ENCODE measurements at places on chromosomes 4 and X.

DNA sequence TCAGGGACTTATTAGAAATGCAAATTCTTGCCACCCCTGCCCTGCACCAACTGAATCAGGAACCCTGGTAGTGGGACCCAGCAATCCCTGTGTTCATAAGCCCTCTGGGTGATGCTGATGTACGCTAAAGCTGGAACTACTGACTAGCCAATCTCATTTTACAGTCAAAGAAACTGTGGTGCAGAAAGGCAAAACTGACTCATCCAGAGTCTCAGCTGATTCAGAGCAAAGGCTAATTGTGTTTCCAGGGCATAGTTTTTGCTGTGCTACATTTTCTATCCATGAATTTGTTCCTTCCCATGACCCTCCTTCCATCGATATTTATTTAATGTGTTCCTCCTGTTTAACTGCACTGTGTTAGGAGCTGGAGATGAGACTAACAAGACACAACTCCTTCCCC, 207.5 kb downstream of the REPS2 start:
- no peak for DNase-seq

DNA sequence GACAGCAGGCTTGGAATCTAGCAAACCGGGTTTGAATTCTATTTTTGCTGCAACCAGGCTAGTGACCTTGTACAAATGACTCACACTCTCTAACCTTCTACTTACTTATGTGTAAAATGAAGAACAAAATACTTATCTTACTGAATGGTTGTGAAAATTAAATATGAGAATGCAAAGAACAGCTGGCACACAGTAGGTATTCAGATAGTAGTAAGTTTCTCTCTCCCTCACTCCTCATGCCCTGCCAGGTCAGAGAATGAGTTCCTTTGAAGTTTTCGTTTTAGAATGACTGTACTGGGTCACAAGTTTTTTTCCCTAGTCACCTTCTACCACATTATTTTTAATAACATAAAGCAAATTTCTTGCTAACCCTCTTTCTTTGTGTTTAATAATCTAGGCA, 33.0 kb downstream of the CISD2 start:
- no peak for DNase-seq

DNA sequence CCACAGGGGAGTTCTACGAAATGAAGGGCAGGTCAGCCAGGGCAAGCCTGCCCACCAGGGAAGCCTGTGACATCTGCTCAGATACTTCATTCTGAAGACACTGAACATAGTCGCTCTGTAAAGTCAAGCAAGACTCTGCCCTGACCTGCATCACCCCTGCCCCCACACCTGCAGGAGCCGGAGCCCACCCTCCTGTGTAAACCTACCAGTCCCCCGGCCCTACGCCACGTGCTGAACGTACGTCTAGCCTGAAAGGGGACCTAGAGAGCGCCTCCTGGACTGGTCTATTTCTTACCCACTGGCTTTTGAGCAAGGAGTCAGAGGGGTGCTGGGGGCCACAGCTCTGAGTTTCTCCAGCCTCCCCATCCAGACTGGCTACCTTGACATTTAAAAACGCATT, 11.6 kb downstream of the CCNQ start:
- DNase-seq: no peak

DNA sequence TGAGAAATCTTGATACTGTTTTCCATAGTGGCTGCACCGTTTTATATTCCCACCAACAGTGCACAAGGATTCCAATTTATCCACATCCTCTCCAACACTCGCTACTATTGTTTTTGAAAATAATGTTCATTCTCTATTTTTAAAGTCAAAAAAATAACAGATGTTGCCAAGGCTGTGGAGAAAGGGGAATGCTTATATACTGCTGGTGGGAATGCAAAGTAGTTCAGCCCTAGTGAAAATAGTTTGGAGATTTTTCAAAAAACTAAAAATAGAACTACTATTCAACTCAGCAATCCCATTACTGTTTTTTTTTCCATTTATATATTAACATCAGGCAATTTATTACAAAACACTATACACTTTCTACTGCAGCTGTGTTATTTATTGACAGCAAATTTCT, 208.7 kb downstream of the CBLL2 start:
- no peak for DNase-seq

- DNase-seq: no peak
These were observed 49.6 kb downstream of the SMAD1 start for GRCh38 chr4:145531223-145531622.

DNA sequence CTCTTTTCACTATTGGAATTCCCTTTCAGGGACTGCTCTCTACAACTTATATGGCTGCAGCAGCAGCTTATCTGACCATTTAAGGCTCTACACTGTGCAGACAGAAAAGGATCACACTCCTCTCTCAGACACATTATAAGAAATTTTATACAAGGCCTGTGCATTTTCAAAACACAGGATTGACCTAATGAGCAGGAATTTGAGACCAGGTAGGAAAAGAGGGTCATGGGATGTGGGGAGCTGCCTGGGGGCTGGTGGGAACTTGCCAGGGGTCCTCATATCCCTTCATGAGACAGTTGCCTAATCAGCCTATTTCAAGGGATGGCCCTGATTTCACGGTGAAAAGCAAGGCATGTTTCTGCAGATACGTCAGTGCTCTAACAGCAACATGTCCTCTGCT, 77.1 kb downstream of the SORBS2 start:
- DNase-seq: no peak

- no peak for DNase-seq
These were observed 152.2 kb downstream of the GRID2 start for GRCh38 chr4:92455951-92456350.

DNA sequence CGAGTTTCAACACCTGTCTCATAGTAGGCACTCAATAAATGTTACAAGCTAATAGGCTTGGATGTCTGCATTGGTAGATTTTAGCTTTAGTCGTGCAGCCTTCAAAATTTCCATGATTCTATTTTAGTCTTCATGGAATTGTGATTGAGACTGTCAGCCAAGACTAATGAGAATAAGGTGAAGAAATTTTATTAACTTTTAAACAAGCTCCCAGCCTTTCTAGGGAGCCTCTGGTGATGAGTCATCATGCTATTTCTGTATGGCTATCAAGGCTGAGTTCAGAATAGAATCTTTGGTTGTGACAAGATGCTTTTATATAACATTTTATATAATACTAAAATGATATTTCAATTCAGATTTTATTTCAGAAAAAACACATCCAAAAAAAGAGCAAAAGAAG, 685.8 kb downstream of the GABRG1 start:
- DNase-seq: no peak

GRCh38 chr4:31089815-31090214, 369.6 kb downstream of the PCDH7 start:
- peak; percentile 46 for DNase-seq

- peak; percentile 84 for DNase-seq
These were observed 173.0 kb upstream of the PCDH18 start for GRCh38 chr4:137705171-137705783.

DNA sequence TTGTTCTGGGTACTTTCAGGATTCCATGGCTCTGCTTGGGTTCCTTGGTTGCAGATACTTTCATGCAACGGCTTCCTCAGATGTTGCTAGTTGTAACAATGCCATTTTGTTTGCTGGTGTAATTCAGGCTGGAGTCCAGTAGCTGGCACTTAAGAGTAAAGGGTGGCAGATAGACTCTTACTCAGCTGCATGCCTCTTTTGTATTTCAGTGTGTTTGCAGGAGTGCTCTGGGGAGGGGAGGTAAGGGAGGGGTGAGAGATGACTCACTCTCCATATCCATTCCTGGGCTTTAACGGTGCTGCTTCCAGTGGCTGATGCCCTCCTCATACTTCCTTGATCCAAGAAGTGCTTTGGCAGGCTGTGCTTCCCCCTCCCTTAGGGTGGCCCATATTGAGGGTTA, 155.2 kb downstream of the ZNF330 start:
- peak; percentile 85 for DNase-seq

DNA sequence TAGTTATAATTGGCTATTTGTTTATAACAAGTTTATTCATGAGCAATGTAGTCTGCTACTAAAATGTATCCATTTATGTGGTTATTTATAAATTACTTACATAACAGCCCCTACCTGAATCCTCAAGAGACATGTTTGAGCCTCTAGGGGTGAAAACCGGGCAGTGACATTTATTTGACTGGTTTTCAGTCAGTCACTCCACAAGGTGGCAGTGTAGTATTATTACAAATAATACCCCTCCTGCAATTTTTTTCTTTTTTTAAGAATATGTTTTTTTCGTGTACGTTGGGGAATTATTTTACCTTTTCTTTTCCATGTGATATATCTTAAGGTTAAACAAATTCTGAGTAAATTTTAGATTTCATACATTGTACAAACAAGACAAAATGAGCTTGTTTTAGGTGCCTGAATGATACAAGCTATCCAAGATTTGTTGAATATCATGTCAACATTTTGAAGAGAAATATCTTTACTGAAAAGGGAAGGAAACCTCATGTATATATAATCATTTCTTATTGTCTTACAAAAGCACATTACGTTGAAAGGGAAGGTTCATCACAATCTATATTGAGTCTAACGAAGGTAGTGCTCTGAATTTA, 598.7 kb upstream of the TECRL start:
- peak; percentile 18 for DNase-seq

GRCh38 chrX:151398346-151398745, 1.3 kb downstream of the VMA21 start:
- DNase-seq: no peak

- no peak for DNase-seq
These were observed 68.6 kb downstream of the CDS1 start for GRCh38 chr4:84651499-84651898.

- DNase-seq: no peak
These were observed 21.9 kb upstream of the WDR45 start for GRCh38 chrX:49101629-49101984.
